ENCODE measurements at places on chromosomes 6 and 20.

DNA sequence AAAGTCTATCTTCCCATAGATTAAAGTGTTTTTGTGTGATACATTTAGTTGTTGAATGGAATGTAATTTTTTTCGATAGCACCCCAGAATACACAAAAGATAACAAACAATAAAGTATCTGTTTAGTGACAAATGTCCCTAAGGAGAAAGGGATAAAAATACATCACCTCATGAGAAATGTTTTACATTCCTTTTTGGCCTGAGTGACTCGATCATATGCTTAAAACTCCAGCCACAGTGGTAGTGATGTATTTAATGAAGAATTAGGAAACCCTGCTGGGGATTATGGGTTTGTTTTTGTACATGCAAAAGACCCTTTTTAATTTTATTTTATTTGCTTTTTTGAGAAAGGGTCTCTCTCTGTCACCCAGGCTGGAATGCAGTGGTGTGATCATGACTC lies 4.3 kb upstream of the SGK1 start:
- DNase-seq: no peak

GRCh38 chr6:12017263-12017662 lies 5.2 kb downstream of the HIVEP1 start:
- no peak for DNase-seq

- DNase-seq: no peak
Measured at GRCh38 chr20:36932476-36933426, 18.8 kb downstream of the SAMHD1 start.

GRCh38 chr20:23049201-23050075 lies at the start of gene THBD:
Gene THBD (minus strand): TSS chr20:23049672. CDS start chr20:23049504, 168 bp downstream.
- DNase-seq: no peak

DNA sequence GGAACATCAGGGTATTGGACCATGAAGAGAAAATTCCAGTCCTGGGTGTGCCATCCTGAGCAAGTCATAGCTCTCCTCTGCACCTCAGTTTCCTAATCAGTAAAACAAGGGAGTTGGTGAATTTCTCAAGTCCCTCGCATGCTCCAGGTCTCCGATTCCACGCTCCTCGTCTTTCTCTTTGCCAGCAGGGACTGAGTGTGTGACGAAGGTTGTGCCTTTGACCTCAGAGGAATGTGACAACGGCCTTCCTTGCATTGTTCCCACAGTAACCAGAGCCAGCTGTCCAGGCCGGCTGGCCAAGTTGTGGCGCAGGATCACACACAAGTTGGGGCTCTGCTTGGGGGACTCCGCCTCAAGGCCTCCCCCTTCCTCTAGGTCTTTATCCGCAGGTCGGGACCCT lies 217.3 kb downstream of the ATXN1 start:
- DNase-seq: no peak

GRCh38 chr20:8842525-8842924 lies 226.4 kb upstream of the PLCB4 start:
- no peak for DNase-seq

DNA sequence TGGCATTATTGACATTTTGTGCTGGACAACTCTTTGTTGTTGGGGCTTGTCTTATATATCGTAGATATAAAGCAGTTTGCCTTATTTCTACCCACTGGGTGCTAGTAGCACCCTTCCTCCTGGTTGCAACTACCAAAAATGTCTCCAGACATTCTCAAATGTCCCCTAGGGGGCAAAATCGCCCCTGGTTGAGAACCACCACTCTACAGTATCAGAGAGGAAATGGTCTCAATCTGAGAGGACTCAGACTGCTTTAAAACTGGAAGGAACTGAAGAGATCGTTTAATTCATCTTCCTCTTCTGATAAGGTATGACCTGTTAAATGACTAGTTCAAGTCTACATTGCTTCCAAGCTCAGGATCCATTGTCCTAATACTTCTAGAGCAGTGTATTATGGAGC lies 14.9 kb downstream of the SH3BGRL2 start:
- no peak for DNase-seq

GRCh38 chr6:161963634-161964234 lies 689.9 kb upstream of the AGPAT4 start:
- DNase-seq: no peak

- DNase-seq: no peak
Measured at GRCh38 chr6:75135450-75135849, 70.4 kb downstream of the COL12A1 start.

DNA sequence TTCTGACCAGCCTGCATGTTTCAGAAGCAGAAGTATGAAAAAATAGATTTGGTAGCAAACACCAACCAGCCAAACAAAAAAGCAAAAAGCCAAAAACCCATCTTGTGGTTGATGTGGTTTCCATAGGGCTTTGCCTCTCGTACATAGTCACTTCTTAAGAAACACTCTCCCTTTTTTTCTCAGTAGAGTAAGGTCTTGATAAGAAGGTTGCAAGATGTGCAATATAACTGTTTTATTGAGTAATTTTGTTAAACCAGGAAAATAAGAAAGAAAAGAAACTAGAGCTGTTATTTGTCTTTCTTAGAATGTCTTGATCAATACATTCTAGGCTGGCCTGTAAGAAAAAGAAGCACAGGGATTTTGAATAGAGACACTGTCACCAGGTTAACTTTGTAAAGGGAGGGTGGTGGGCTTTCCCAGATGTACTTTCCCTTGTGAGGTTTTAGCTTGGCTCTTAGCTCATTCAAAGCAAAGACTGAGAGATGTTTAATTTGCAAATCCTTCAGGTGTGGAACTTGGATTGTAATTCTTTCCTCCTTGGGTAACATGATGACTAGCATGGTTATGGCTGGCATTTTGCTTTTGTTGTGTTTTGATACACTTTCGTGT lies 49.7 kb downstream of the AKAP12 start:
- DNase-seq: no peak
